ENCODE measurements at places on chromosomes 12 and 14.

DNA sequence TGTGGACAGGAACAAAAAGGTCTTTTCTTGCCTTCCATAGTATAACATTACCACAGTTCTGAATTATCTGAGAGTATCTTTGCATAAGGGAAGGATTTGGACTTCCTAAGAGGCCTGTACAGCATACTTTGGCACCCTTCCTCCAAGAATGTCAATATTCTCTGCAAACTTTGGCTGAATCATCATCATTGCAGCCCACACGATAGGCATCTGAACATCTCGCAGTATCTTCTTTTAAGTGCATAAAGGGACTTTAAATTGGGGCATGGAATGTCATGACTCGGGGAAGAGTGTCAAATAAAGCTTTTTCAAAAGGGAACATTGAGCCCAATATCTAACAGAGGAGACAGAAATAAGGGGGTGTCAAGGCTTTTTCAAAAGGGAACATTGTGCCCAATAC is 646.2 kb upstream of the STXBP6 start:
- DNase-seq: no peak

DNA sequence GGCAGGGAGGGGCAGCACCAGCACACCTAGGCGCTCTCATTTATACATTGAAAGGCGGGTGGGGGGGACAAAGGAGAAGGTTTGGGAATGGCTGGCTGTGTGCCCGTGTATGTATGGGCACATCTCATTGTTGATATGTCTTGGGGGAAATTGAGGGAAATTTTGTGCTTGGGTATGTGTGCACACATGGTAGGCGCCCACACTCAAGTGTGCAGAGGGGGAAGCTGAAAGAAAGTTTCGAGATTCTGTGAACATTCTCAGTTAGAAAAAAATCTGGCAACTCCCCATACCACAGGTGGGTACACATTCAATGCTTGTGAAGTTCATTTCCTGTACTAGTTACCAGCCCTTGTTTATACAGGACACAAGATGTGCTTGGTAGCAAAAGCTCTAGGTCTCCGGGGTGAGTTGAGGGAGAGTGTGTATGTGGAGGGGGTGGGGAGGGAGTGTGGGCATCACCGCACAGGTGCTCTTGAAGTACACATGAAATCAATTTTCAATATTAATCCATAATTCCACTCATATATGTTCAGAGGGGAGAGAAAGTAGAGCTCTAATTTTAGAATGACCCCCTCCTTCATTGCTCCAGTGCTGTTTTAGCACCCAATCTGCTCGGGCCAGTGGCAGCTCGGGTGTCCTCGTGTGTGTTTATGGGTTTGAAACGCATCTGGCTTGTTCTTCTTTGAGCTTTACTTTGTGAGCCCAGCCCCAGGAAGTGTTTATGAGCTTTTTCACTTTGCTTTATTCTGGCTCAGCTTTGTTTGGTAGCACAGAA is 286.0 kb downstream of the ZFP36L1 start:
- DNase-seq: no peak

DNA sequence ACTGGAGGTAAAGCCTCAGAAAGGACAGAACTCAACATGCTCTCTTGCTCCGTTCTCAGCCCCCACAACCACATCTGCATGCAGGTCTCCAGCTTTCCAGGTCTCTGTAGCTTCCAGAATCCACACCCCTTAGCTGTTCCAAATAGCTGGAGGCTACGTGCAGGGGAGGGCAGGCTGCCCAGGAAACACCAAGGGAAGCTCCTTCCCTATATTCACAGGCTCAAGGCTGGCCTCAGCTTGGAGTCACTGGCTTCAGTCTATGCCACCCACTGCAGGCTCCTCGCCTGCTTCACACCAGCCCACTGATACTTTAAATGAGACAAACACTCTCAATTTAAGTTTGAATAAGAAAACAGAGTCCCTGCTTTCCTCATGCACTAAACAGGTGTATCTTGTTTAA is 73.3 kb downstream of the ASCL4 start:
- DNase-seq: no peak

DNA sequence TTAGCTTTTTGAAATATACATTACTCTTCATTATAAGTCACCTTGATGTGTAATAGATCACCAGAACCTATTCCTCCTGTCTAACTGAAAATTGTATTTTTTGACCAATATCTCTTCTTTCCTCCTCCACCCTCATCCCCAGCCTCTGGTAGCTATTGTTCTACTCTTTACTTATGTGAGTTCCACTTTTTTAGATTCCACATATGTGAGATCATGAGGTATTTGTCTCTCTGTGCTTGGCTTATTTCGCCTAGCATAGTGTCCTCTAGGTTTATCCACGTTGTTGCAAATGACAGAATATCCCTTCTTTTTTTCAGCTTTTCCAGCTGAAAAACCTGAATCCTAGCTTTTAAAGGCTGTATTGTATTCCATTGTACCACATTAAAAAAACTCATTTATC is 82.1 kb downstream of the MIPOL1 start:
- DNase-seq: no peak

DNA sequence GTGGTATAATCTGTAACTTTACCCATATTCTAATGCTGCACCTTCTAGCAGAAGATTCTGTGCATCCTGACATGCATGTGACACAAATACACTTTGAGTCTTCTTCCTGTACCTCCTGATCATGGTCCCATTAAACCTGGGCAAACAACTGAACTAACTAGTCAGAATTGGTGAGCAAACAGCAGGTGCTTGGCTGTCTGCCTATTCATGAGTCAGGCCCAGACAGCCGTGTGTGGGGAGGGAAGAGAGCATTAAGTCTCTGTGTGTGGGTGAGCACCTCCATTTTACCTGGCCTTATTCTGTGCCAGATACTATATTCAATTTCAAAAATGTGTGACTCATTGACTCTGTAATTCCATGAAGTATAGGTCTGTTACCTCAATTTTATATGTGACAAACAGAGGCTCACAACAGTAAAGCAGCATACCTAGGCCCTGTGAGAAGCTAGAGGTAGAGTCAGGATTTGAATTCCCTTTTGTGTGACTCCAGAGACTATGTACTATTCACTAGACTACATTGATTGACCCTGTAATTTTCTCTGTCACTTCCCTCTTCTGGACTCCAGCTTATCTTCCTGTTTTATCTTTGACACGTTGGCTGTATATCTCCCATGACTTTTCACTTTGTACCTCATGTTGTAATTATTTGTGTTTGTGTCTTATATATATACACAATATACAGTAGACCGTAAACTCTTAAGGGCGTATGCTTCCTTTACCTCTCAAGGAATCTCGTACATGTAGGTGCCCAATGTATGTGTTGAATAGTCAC is 32.2 kb downstream of the SUSD6 start:
- DNase-seq: peak; percentile 29

All from RCC 7860 (cell line).